ENCODE measurements at places on chromosomes 2 and 18. TPM values are rescaled to one million over a fixed set of nuclear protein-coding genes. Genes with fewer than 3 reads are reported as not detected.
A peak's percentile ranks its signal among the peaks of the same experiment; 100 is the strongest.

The CSRNP3 gene
- polyA plus RNA-seq = 9.8 TPM

The LOXHD1 gene
- 1.8 TPM for polyA plus RNA-seq

The EXOC6B gene
- polyA plus RNA-seq = 26.6 TPM

DNA sequence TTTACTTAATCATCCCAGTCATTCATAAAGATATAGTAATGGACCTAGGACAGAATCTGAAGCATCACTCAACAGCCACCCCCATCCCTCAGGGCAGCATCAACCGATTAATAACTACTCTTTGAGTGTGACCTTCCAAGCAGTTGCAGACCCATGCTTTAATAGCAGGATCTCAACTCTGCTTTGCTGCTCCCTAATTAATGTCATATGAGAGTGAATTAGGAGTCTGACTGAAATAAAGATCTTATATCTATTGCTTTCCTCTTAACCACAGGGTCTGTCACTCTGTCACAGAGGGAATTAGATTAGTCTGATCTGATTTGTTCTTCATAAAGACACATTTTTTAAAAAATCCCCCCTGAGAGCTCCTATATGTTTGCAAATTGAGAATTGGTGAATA is 46.1 kb upstream of the LRP1B start:
- DNase-seq = no peak

The CFC1 gene
- polyA plus RNA-seq = 6.2 TPM

The PIKFYVE gene
- polyA plus RNA-seq = 17.0 TPM

- DNase-seq = no peak
Measured at GRCh38 chr2:219125225-219125885, 35.3 kb downstream of the NHEJ1 start.

GRCh38 chr2:189360861-189361260 is 80.4 kb upstream of the WDR75 start:
- DNase-seq = no peak

- DNase-seq = no peak
Measured at GRCh38 chr18:33583901-33584300, 5.9 kb downstream of the ASXL3 start.

- no peak for DNase-seq
Measured at GRCh38 chr2:86350751-86351150, 13.3 kb upstream of the REEP1 start.

GRCh38 chr2:134401789-134402188 is 147.9 kb downstream of the MGAT5 start:
- DNase-seq = no peak

DNA sequence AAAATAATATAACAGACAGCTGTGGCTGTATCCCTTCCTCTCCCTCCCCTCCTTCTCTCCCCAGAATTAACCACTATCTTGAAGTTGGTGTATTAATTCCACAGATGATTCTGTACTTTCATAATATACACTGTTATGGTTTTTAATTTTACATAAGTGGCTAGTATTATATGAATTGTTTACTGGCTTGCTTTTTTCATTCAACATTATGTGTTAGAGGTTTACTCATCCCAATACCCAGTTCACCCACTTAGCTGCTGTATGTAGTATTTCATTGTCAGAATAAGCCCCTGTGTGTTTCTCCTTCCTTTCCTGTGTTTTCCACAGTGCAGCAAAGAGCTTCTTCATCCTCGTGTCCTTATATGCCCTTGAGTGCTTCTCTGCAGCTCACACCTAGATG is 75.6 kb upstream of the B3GNT7 start:
- DNase-seq = no peak

The LIMS4 gene
- polyA plus RNA-seq = 2.3 TPM

- DNase-seq = no peak
Measured at GRCh38 chr2:43840965-43841364, 2.2 kb downstream of the ABCG8 start.

- no peak for DNase-seq
Measured at GRCh38 chr2:19747310-19748072, 154.3 kb downstream of the TTC32 start.

DNA sequence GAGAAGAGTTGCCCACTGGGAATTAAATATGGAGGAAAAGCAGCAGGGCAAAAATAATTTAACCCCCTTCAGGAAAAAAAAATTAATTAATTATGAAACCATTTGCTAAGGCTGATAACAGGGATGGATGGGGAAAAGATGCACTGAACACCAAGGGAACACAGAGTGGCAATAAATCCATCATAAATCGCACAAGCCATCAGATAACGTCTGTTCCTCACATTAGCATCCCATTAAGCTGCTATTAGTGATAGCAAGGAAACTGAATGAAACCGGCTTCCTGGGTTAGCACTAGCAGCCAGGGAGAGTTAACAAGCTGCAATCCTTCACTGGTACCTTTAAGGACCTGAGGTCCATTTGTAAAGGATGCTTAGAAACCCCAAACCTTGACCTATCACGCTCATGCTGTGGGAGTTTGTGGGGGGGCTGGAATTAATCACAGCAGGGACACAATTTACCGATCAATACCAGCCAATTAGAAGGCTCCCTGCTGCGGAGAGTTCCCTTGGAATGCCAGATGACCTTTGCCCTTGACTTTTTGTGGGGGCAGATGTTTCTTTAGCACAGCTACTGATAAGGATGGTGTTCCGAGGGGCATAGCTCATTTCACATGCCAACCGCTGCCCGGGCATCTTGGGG is 175.5 kb upstream of the KLF7 start:
- no peak for DNase-seq

The ST8SIA5 gene
- 0.77 TPM for polyA plus RNA-seq

- no peak for DNase-seq
Measured at GRCh38 chr2:19251554-19251953, 106.9 kb downstream of the OSR1 start.

The UPP2 gene
- polyA plus RNA-seq = 0.56 TPM

GRCh38 chr2:48251437-48252148 is 278.4 kb upstream of the STON1 start:
- no peak for DNase-seq

- DNase-seq = no peak
Measured at GRCh38 chr2:144513388-144514101, 6.4 kb downstream of the ZEB2 start.

The CDK15 gene
- polyA plus RNA-seq = 0.33 TPM

DNA sequence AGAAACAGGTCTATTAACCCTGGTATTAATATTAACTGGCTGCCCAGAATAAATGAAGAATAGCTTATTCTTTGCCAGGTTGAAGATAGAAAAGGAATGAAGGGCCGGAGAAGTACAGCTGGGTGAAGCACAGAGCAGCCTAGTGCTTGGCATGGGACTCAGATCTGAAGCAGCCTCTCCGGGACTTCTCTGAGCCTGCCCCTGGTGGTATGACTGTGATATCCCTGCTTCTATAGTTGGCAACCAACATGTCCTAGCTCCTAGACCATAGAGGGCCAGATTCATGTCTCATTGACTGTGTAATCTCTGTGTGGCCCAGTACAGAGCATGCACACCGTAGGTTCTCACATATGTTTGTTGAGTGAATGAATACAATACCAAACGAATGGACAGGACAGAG is 107.8 kb downstream of the MSH2 start:
- no peak for DNase-seq

DNA sequence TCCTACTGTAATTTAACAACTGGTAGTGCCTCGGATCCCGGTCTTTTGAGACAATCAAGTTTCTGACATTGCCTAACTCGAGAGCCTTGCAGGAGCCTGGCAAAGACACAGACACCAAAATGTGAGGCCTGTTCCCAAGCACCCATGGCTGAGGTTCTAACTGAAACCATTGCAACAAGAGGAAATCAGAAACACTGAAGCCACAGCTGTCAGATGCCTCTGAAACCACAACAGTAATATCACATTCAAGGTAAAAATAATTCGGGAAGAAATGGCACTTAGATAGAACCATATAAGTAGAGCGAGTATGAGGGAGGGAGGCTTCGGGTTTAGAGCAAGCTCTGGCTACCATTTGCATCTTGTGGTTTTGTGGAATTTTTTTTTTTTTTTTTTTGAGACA is 285.9 kb downstream of the FBXO15 start:
- no peak for DNase-seq

The USP34 gene
- polyA plus RNA-seq = 130 TPM

DNA sequence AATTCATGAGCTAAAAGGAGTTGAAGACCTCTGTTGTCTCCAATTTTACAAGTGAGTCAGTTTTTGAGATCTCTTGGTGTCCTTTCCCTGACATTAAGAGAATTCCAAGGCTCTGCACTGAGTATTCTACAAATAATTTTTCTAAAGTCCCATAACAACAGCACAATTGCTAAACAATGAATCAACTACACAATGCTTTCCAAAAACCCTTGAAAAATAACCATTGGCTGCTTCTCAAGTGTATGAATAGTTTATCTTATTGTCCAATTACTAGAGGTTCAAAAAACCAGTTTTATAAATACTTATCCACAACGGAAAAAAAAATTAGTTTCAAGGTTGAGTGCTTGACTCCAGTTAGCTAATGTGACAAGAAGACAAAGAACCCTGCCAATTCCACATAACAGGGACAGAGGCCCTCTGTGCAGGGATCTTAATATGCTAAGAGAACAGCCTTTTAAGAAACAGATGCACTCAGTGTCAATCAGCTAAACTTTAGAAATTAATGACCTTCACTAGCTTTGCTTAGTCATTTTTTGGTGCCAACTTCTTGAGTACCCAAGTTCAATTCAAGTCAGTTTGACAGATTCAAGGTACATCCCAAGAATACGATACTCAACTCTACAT is 266.6 kb upstream of the CYP26B1 start:
- DNase-seq = no peak

DNA sequence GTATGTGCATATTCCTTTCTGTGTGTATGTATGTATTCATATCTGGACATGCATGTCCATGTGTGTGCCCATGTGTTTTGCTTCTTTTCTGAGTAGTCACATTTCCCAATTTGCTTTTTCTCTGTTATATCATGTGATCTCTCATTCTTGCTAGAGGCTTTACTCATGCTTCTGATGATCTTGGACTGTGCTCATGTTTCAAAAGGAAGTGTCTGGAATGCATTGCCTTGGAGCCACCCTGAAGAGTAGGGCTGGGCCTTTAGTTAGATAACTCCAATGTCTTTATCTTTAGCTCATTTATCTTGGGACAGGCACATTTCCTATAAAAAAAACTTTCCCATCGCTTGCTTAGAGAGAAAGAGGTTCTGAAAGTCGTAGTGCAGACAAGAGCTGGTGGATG is 859.2 kb downstream of the CNTNAP5 start:
- no peak for DNase-seq

- peak; percentile 19 for DNase-seq
Measured at GRCh38 chr2:131673400-131674173, 145.9 kb downstream of the CCDC74A start.

The TNS1 gene
- polyA plus RNA-seq = 196 TPM

The MARCO gene
- polyA plus RNA-seq = 0.31 TPM

All from right lung (tissue), 10 donors.